ENCODE measurements at places on chromosomes 5 and 9.

- no peak for DNase-seq
These were observed 29.8 kb upstream of the SMC5 start for GRCh38 chr9:70229026-70229425.

- DNase-seq, result no peak
These were observed 25.4 kb downstream of the SREK1 start for GRCh38 chr5:66169534-66169933.

DNA sequence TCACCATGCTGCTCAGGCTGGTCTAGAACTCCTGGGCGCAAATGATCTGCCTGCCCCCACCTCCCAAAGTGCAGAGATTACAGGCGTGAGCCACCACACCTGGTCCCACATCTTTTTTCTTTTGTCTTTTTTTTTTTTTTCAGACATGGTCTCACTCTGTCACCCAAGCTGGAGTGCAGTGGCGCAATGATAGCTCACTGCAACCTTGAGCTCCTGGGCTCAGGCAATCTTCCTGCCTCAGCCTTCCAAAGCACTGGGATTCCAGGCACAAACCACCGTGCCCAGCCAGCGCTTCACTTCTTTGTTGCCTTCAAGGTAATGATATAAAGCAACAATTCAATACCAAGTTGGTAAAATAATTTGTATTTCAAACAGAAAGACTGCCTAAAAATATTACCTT lies 78.8 kb downstream of the USP20 start:
- DNase-seq, result no peak

GRCh38 chr5:87185838-87186237 lies 81.8 kb upstream of the RASA1 start:
- no peak for DNase-seq

GRCh38 chr5:91222482-91222881 lies 160.6 kb downstream of the ARRDC3 start:
- DNase-seq, result no peak

- no peak for DNase-seq
These were observed 503.6 kb upstream of the PAPPA start for GRCh38 chr9:115649991-115650472.

DNA sequence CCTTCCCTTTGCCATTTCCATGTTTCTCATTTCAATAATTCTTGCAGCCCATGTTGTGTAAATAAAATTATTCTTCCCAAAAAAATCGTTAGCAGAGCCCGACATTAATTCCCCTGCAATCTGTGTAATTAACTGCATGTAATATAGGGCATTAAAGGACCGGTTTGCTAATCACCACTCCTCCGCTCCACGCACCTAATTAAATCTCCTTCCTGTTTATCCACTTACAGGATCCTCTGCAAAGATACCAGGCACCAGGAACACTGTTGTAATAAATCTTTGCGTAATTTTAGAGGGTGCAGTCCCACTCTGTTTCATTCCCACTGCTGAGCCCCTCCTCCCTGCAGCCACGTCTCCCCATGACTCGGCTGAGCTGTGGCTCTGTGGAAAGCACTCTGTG lies 105.0 kb upstream of the PPP1R26 start:
- DNase-seq, result no peak

- DNase-seq, result peak; percentile 83
These were observed 15.4 kb downstream of the LMAN2 start for GRCh38 chr5:177336112-177336511.

DNA sequence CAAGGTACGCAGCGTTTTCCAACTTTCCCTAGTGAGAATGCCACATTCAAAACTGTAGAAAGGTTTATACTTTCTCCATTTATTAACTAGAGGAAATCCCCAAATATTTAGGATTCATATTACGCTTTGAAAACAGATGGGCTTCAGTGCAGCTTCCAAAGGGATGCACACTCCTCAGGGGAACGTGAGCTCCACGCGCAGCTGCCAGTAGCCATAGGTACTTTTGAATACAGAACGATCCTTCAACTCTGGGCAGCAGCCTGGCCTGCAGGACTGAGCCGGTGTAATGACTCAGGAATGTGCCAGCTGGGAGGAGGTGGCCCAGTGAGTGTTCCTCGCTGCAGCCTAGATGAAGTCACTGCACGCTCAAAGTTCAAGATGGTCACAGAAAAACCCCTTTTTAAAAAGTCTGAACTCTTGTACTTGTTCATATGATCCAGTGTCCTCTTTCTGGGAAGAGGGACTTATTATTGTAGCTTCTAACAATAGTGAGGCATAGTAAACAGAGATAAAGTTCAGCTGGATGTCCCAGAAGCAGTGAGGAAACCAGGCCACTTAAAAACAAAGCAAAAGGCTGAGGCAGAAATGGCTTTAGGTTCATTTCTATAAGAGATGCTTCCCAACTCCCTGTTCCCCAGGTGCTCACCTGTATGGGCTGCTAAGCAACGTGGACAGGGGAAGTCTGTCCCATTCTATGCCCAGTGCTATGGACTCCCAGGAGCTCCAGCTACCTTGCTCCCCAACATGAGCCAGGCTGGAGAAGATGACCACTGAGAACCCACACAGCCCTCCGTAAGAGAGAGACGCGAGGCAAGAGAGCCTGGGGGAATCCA lies 130.0 kb downstream of the LHFPL2 start:
- DNase-seq, result peak; percentile 80

DNA sequence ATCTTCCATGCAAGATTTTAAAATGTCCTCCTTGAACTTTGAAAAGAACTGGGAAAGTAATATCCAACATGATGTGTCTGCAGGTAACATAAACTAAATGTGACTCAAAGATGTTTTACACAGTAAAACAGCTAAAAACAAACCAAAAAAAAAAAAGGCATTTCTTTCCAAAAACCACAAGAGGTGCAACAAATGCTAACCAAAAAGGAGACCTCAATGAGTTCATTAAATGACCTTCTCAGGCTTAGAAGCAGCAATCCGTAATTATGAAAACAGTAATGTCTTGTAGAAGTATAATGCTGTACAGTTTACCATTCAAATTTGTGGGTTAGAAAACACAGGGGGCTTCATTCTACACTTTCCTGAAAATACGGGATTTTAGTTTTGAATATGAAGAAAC lies 2.5 kb downstream of the RNF145 start:
- no peak for DNase-seq

DNA sequence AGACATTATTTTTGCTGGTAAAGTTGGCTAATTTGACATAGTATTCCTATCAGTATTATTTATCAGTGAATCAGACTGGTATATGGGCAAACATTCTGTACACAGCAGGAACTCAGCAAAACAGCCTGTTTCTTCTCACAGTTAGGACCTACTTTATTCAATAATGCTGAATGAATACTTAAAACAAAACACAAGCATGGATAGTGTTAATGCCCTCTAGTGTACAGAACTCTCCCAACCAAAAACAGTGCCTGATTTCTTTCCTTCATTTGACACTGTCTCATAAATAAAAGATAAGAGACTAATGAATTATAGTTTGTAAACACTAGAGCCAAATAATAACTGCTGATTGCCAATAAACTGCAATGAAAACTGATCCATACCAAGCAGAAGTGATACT lies 1113.3 kb downstream of the PTPRD start:
- no peak for DNase-seq

GRCh38 chr5:60271517-60271916 lies 378.0 kb upstream of the PDE4D start:
- no peak for DNase-seq

DNA sequence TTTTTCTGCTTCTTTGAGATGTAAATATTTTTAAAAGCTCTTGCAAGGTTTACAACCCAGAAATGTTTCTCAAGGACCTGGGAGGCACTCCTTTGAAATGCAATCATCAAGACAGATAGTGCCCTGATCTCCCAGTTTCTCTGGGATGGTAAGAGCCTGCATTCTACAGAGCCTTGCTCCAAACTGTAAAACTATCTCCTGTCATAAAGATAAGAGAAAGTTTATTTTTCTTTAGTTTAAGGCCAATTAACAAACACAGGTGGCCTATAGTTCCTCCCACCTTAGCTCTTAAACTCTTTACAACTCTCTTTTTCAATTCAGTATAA lies 1231.1 kb upstream of the NUDT12 start:
- DNase-seq, result no peak

DNA sequence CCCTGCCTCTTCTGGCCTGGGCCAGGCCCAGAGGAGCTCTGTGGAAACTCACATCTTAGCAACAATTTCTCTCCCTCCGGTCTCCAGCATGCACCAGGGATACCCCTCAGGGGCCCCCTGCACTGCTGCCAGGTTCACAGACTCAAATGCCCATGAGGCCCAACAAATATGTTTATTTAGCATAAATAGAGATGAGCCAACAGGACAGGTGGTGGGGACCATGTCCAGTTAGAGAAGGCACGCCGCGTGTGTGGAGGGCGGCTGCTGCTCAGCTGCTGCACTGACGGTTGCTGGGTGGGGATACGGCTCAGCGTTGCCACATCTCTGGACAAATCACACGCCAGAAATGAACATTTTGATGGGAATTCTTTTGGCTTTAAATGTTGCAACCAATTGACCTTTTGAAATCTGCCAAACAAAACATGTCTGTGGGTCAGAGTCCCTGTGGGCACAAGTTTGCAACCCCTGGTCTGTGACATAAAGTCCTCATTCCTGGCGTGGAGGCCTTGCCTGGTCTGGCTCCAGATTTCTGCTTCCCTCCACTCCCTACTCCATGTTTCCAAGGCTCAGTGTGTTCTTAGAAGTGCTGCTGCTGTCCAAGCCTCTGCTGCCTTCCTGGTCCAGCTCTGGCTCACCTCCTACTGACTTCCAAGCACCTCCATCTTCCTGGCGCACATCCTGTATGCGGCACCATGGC lies 88.9 kb downstream of the AMBP start:
- DNase-seq, result no peak

GRCh38 chr5:178667101-178667500 lies 40.3 kb upstream of the CLK4 start:
- no peak for DNase-seq

GRCh38 chr9:96136992-96137670 lies 164.8 kb downstream of the HSD17B3 start:
- DNase-seq, result no peak

DNA sequence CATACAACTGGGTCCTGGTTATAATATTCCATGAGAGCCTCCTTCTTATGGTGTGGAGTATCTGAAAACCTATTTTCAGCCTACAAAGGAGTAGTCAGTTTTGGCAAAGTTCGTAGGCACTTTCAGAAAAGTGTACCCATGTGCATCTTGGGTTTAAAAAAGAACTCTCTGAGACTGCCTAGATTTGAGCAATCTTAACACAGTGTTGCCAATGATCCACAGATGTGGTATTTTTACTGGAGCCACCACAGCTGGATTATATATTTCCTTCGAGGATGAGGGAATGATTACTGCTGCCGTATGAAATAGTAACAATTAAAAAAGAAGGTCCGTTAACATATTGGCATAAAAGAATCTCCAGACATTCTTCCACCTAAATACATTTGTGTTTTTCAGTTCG lies 1.1 kb downstream of the PALM2AKAP2 start:
- DNase-seq, result no peak

DNA sequence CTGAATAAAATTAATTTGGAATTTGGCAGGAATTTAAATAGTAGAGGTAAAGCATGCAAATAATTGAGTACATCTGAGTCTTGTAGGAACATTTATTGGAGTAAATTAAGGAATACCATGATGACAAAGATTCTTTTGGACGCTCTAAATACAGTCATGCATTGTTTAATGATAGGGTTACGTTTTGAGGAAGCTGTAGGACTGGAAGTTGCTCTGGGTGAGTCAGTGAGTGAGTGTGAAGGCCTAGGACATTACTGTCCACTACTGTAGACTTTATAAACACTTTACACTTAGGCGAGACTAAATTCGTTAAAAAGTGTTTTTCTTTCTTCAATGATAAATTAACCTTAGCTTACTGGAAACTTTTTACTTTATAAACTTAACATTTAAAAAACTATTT lies 113.0 kb downstream of the FAM170A start:
- no peak for DNase-seq

DNA sequence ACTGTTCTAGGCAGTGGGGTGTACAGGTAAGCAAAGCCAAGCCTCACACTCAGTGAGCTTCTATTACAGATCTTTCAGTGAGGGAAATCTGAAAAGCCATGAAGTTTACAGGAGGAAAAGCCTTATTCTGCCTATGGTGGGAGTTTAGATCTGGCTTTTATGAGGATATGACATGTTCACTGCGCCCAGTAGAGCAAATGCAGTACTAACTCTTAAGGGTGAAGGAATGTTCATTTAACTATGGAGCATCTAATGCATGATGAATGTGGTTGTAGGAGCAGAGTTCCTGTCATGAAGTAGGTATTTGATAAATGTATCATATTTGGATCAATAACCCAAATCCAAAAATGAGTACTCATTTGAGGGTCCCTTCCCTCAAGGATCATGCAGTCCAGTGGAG lies 230.2 kb upstream of the PAPPA start:
- no peak for DNase-seq

DNA sequence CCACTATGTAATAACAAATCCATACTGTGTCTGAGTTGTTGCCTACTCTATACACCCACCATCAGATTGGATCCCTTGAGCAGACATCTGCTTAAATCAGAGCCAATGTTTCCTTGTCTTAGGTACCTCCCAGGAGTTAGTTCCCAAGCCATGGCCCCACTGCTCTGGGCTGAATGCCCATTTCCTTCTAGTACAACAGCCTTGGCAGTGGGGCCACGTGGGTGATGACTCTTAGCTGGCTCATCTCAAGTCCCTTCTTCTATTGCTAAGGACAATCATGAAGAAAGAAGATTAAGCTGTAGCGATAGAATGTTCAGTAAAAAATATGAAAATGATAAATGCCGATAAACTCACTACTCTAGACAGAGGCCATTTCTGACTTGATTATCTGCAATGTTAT lies 16.6 kb downstream of the PTGR1 start:
- DNase-seq, result no peak

- DNase-seq, result no peak
These were observed 12.8 kb upstream of the KCNV2 start for GRCh38 chr9:2704504-2704903.

DNA sequence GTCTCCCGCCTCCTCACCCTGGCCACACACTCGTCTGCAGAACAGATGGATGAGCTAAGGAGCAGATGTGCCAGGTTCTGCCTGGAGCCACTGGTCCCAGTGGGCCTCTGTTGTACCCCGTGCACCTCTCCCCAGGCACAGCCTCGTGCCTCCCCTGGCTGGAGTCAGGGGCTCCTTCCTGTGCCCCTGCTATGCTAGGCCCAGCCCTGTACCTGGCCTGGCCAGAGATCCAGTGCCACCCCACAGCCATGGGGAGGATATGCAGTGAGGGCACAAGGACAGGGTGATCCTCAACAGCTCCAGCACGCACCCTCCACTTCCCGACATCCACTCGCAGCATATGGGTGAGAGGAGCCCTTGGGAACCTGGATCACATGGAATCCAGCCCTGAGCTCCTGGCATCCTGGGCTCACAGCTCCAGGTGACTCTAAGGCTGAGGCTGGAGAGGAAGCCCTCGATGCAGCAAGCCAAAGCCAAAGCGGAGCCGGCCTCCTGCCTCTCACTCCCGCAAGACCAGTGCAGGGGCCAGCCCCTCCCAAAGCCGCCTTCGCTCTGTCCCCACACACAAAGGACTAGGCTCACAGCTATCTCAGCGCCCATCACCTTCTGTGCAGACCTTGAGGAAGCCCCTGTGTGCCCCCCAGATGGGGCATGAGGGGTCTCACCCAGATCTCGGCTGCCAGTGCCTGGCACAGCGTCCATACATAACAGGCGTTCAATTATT lies 23.7 kb upstream of the ADAMTS2 start:
- no peak for DNase-seq

- DNase-seq, result no peak
These were observed 104.4 kb downstream of the FRMD3 start for GRCh38 chr9:83433846-83434245.

GRCh38 chr9:34125681-34126206 lies 754 bp downstream of the DCAF12 start:
- no peak for DNase-seq
